ENCODE measurements at places on chromosomes 2 and 18.

DNA sequence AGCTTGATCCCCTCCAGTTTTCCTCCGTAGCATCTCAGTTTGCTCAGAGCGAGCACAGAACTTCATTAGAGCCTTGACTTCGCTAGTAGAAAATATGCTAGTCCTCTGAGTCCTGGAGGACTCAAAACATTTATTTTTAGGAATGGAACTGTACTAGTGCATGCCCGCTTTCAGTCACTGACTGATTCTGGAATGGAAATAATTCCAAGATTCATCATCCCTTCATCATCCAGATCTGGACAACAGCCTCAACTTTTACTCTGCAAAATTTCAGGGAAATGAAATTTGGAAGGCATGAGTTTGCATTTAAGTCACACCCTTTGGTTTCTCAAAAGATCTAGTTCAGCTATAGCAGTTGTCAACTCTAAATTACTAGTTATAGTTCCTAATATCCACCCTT is 304.6 kb downstream of the XIRP2 start:
- DNase-seq: peak; percentile 72

DNA sequence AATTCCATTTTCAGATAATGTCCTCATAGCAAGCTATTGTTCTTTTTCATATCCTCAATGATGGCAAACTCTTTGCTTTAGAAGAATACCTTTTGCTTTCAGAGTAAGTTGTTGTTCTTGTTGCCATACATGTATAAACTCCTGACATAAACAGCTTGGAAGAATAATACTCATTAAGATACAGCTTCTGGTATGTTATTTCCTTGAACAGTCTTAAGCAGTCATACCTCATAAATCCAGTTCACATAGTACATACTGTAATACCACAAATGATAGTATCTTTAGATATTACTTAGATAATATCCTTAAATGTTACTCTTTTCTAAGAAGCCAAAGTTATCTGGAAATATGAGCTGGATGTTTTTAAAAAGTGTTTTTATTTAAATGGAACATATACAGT is 23.2 kb downstream of the METTL8 start:
- no peak for DNase-seq

GRCh38 chr2:98702127-98702802 is 28.7 kb downstream of the MGAT4A start:
- no peak for DNase-seq

- DNase-seq: no peak
These were observed 83.6 kb downstream of the FHOD3 start for GRCh38 chr18:36381075-36381474.

DNA sequence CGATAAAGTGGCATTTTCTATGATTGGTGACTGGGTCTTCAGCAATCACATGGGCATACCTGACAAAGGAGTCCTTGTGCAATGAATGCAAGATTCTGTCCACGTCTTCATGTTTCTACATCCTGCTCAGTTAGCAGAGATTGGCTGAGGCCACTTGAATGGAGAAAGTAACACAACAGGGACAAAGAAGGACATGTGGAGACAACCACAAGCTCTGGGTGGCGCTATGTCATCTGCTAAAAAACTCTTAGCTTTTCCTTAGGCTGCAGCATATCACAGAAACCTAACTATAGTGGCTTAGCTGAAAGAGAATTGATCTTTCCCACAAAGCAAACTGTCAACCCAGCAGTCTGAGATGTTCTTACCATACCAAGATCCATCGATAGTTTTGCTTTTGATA is 1109.7 kb downstream of the SOCS6 start:
- DNase-seq: no peak

- peak; percentile 52 for DNase-seq
These were observed 36.4 kb downstream of the TSHZ1 start for GRCh38 chr18:75246721-75247610.

- DNase-seq: no peak
These were observed 40.3 kb downstream of the SFXN5 start for GRCh38 chr2:73031095-73031678.

DNA sequence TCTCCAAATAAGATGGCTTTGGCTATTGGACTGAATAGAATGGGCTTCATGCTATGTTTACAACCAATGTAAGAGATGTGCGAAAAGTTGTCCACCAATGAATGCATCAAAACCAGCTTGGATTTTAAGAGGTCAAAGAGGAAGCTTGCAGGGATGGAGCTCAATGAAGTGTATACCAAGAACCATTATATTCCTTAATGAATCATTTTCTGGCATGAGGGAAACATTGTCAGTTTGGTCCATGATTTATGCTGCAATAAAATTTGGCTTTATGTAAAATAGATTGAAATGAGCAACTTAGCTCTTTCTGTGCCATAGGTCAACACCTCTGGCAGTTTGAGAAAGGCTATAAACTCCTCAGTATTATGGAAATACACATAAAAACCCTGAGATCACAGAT is 107.3 kb downstream of the SH3BP4 start:
- no peak for DNase-seq

DNA sequence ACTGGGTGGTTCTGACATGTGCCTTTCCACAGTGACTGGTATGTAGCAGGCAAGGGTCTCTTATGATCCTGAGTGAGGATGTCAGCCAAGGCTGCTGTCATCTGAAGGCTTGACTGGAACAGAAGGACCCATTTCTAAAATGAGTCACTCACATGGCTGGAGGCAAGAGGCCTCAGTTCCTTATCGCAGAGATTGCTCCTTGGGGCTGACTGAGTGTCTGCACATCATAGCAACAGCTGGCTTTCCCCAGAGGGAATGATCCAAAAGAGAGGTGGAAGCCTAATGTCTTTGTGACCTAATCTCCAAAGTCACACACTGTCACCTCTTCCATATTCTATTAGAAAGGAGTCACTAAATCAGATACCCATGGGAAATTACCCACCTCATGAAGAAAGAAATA is 114.0 kb downstream of the NEDD4L start:
- no peak for DNase-seq

DNA sequence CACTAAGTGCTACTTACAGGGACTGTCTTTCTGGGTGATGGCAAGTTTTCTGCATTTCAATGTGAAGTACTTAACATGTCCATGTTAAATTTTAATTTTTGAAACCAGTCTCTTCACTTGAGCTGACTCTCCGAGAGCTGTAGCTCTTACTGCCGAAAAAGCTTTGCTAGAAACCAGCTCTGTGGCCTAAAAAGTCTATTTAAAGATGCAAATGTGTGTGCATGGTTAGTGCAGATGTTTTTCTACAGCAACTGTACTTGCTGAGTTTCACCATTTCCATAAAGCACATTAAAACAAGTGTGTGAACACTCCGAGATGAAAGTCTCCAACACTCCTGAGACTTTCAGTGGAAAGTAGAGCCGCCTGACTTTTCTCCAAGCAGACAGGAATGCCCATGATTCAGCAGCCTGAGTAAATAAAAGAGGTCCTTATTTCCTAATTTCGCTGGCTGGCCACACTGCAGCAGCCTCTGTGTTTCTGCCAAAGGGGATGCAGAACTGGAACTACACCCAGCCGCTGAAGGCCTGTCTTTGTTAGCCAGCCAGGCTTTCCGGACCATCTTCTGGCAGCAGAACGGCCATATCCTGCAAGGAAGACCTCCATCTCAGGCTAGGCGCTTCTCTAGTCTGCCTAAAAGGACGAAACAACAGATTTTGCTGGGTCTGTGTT is 121.2 kb downstream of the ZNF521 start:
- DNase-seq: peak; percentile 89

DNA sequence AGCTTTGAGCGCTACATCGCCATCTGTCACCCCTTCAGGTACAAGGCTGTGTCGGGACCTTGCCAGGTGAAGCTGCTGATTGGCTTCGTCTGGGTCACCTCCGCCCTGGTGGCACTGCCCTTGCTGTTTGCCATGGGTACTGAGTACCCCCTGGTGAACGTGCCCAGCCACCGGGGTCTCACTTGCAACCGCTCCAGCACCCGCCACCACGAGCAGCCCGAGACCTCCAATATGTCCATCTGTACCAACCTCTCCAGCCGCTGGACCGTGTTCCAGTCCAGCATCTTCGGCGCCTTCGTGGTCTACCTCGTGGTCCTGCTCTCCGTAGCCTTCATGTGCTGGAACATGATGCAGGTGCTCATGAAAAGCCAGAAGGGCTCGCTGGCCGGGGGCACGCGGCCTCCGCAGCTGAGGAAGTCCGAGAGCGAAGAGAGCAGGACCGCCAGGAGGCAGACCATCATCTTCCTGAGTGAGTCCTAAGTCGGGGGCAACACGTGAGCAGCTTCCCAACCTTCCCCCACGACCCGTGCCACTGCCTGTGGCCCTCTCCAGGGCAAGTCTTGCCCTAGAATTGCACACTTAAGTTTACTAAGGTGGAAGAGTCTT is 928 bp downstream of the GPR39 start:
- no peak for DNase-seq

GRCh38 chr18:39661856-39662366 is 2096.3 kb upstream of the CELF4 start:
- no peak for DNase-seq

DNA sequence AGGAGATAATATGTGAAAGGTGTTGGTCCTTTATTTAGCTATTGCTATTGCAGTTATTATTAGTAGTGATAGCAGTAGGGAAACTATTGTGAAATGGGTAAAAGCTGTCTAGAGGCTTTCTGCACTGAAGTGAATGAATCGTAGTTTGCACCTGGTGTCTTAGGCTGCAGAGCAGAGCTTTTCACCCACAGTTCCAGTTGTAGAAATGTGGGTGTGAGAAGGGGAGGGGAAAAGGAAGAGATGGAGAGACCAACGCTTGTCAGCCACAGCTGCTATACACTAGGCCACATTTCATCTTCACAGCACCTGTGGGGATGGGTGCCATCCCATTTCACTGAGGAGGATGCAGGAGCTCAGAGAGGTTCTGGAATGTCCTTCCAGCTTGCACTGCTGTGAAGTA is 50.0 kb downstream of the TRPM8 start:
- no peak for DNase-seq

- DNase-seq: peak; percentile 95
These were observed 49.1 kb downstream of the KCNIP3 start for GRCh38 chr2:95346231-95346737.

DNA sequence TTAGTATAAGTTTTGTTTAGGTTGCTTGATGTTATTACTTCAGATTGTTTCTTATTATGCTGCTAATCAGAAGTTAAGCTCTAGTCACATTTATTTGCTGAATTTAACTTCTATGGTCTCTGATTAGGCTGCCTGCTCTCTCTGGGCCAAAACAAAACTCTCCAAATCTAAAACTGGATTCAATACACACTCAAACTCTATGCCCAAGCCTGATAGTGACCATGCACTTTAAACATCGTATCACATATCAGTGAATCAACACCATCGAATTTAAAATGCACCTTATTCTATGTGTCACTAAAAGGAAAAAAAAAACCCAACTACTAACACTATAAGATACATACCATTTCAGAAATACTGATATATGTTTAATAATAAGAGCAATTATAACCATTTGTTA is 76.9 kb upstream of the FRZB start:
- no peak for DNase-seq

GRCh38 chr2:229715895-229716507 is 1.6 kb upstream of the DNER start:
- no peak for DNase-seq

DNA sequence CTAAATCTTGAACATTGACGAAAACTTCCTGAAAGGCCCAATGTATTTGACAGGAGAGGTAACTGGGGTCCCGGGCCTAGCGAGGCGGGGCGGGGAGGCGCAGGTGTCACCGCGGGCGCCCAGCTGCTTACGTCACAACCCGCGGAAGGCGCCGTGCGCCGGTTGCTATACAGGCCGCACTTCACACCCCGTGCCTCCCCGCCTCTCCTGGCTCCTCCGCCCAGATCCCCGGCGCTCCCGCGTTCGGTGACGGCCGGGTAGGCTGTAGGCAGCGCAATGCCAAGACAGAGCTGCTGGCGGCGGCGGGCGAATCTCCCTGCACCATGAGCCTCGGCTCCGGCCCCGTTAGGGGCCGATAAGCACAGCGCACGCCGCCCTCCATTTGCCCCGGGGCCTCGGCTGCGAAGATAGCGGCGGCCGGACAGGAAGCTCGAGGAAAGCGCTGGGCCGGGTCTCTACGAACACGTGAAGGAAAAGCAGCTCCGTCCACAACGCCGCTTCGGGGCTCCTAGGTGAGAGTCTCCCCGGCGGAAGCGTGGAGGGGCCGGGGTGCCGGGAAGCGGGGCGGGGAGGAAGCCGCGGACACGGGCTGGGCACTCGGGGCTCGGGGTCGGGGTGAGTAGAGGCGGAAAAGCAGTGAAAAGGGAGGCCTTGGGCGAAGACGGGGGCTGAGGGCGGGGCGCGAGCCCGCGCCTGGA is at the start of gene RNF138:
Gene RNF138, plus strand, starts transcription at position 151 of the 698 bp plus-strand sequence. CDS start 903 bp downstream, outside the sequence.
- peak; percentile 90 for DNase-seq

GRCh38 chr2:9780368-9781130 is 62.7 kb upstream of the TAF1B start:
- no peak for DNase-seq

DNA sequence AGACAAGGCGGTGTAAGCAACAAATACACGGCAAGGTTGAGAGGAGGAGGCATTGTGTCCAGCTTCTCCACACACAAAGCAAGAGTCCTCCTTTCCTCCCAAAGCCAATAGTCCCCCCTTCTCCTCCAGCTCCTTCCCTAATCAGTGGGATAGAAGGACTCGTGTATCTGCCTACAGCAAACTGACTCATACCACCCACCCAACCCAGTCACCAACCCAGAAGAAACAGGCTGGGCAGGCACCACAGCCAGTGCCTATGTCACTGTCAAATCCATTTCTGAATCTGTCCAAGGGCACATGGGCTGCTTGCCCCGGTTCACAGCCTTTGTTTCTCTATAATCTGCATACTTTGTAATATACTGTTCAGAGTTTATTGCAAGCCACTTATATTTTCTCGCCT is 19.2 kb upstream of the NMS start:
- no peak for DNase-seq

DNA sequence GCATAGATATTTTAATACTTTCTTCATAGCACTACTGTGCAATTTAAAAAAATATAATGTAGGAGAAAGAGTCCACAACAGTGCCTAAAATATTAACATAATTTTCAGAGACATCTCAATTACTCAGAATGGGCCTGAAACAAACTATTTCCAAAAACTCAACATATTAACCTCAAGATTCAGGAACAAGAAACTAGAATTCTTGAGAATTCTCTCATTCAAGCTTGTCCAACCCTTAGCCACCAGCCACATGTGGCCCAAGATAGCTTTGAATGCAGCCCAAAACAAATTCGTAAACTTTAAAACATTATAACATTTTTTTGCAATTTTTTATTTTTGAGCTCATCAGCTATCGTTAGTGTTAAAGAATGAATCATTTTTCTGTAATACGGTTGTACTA is 35.2 kb downstream of the LNPK start:
- no peak for DNase-seq

- DNase-seq: no peak
These were observed 11.2 kb downstream of the ETAA1 start for GRCh38 chr2:67408346-67408745.

DNA sequence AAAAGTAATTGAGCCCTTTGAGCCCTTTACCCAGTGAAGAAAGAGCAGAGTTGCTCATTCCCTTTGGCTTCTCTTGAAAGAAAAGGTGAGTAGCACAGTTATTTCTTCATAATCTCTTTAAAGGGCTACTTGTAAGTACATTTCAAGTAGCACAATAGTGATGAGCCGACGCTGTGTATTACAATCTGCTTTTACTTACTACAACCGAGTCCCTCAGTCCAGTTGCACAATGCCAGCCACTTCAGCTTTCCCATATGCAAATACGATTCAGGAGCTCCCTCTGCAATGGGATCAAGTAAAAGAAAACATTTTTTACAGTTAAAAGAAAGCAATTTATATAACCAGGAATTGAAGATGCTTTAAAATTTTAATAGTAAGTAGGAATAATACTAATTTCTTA is 868.5 kb downstream of the RNF144A start:
- DNase-seq: no peak

All from AG20443 (cell line).